ENCODE measurements at places on chromosomes 3 and 15.

GRCh38 chr3:101377796-101378195 lies 57.4 kb upstream of the IMPG2 start:
- DNase-seq, result no peak

DNA sequence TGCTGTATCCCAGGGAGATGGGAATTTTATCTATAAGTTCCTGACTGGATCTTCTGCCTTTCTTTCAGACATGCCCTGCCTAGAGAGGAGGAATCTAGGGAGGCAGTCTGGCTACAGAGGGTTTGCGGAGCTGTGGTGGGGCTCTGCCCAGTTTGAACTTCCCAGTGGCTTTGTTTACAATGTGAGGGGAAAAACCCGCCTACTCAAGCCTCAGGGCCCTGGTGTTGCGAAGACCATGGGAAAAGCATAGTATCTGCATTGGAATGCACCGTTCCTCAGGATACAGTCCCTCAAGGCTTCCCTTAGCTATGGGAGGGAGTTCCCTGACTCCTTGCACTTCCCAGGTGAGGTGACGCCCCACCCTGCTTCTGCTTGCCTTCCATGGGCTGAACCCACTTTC lies 168.7 kb downstream of the TMEM108 start:
- no peak for DNase-seq

- DNase-seq, result peak; percentile 72
Observed at GRCh38 chr3:66450390-66451022, 50.3 kb downstream of the LRIG1 start.

DNA sequence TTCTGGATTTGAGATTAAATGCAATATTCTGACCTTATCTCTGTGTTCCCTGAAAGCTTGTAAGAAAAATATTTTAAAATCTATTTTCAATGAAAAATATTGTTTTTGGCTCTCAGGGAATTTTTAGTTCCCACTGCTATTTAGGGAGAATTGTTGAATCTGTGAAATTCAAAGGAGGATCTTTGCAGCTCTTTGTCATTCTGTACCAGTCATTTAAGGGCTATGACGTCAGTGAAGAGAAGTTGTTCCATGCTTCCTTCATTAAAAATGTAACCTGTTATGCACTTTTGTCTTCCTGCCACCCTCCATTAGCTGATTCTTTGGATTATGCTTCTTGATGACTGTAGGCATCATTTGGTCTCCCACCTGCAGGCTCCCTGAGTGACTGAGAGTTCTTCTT lies 427.8 kb upstream of the C2CD4B start:
- no peak for DNase-seq

DNA sequence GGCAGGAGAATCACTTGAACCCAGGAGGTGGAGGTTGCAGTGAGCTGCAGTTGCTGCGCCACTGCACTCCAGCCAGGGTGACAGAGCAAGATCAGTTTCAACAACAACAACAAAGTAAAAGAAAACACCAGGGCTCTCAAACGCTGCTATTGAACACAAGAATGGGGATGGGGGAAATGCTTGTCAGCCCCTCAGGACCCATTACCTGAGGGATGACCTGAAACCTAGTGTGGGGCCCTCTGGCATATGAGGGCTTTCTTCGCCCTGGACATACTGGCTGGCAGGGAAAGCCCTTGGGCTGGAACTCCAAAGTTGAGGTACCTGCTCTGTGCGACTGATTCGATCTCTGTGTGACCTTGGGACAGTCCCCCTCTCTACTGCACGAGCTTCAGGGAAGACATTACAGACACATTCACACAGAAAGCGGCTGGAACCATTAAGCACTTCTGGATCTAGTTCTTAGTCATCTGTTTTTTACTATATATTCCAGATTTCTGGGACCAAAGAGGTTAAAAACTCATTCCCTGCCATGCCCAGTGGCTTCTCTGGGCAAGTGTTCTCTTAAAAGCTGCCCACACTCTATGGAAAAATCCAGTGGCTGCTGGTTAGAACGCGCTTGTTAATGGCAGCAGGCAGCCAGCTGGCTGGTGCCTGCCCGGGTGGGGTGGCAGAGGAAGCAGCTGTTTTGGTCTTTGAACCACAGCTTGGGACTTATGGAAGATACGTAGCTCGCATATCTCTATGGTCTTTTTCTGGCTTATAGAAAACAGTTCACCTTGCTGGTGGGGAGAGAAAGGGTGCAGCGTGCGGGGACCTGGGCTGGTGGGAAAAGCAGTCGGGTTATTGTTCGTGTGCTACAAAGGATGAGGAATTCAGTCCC lies 57.2 kb downstream of the ATP1B3 start:
- DNase-seq, result no peak

DNA sequence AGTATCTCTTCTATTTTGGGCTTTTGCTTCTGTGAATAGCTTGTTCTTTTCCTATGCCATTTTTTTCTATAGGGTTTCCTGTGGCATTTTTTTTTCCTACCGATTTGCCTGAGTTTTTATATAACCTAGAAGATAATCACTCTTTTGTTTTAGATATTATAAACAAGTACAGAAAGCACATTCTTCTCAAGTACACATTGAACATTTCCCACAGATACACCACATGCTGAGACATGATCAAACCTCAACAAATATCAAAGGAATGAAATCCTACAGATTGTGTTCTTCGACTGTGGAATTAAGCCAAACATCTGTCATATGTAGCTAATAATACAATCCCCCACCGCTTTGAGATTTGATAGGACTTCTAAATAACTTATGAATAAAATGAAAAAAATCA lies 9.1 kb upstream of the FEM1B start:
- DNase-seq, result no peak

- DNase-seq, result peak; percentile 81
Observed at GRCh38 chr3:157542711-157543500, 39.7 kb upstream of the VEPH1 start.

DNA sequence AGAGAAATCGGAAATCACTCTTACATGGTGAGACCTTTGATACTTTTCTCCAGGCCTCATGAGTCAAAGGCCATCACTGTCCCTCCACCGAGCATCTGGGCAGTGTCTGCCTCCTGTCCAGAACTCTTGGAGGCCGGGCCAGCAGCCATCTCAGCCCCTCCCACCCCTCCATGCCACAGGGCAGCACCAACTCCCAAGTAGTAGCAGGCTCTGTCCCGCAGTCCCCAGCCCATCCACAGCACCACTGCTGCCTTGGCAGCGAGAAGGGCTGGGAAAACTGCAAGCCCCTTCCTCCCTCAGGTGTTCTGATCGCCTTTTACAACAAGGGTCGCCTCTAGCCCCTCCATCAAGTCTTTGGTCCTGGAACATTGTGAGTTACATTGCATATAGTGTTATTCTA lies 5.5 kb downstream of the LYSMD4 start:
- DNase-seq, result no peak

DNA sequence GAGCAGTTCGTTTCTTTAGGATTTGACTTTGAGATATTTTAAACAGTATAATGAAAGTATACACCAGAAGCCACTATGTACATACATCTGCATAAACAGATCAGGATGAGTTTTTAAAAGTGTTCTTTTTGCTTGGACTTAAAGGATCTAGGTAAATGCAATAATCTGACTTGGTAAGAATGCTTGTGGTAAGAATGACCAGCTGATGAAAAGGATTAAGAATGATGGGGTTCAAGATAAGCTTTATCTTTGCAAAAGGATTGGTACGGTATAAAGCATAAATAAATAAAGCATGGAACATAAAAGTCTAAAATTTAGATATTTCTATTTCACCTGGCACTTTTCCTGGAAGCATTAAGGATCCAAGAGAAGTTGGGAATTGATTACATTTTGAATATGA lies 9.8 kb upstream of the MME start:
- DNase-seq, result no peak

GRCh38 chr3:99119385-99119784 lies 217.9 kb upstream of the DCBLD2 start:
- peak; percentile 48 for DNase-seq

- DNase-seq, result peak; percentile 66
Observed at GRCh38 chr3:42839616-42840015, 30.4 kb downstream of the ACKR2 start.

DNA sequence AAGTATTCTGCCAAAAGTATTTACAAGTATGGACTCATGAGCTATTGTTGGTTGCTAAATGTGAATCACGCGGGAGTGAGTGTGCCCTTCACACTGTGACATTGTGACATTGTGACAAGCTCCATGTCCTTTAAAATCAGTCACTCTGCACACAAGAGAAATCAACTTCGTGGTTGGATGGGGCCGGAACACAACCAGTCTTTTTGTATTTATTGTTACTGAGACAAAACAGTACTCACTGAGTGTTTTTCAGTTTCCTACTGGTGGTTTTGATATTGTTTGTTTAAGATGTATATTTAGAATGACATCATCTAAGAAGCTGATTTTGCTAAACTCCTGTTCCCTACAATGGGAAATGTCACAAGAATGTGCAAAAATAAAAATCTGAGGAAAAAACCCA lies 30.3 kb downstream of the SYNM start:
- DNase-seq, result no peak

DNA sequence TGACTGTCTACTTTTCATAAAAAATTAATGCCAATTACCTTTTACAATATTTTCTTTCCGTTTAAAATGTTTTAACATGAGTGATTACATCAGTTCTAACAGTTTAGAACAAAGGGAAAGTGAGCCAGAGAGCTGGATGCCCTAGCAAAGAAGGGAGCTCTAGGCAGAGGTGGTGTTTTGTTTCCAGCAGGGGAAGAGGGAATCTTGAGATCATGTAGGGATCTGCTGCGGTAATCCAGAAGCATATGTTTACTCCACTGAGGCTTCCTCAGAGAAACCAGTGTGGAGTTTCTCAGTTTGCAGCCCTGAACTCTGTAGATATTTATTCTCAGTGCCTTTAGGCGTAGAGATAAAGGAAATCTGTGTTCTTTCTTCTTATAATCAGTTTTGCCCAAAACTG lies 399.3 kb downstream of the NLGN1 start:
- DNase-seq, result no peak

DNA sequence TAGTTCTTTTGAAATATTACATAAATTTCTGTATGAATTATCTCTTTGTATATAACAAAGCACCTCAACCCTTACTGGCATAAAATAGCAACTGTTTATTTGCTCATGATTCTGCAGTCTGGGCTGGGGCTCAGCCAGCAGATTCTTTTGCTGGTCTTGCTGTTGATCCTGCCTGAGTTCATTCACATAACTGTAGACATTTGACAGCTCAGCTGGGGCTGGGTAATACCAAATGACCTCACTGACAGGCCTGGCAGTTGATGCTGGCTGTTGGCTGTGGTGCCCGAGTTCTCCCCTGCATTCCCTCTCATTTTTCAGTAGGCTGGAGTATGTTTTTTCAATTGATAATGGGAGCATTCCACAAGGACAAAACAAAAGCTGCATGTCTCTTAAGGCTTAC lies 449.9 kb upstream of the GOLIM4 start:
- DNase-seq, result no peak

- peak; percentile 88 for DNase-seq
Observed at GRCh38 chr15:41281236-41281635, 50.2 kb downstream of the CHP1 start.

- DNase-seq, result no peak
Observed at GRCh38 chr15:67458331-67459029, 62.5 kb upstream of the C15orf61 start.

- no peak for DNase-seq
Observed at GRCh38 chr3:50078622-50079021, 10.1 kb upstream of the RBM5 start.

GRCh38 chr15:67043939-67044771 lies 21.2 kb upstream of the SMAD3 start:
- DNase-seq, result peak; percentile 96

DNA sequence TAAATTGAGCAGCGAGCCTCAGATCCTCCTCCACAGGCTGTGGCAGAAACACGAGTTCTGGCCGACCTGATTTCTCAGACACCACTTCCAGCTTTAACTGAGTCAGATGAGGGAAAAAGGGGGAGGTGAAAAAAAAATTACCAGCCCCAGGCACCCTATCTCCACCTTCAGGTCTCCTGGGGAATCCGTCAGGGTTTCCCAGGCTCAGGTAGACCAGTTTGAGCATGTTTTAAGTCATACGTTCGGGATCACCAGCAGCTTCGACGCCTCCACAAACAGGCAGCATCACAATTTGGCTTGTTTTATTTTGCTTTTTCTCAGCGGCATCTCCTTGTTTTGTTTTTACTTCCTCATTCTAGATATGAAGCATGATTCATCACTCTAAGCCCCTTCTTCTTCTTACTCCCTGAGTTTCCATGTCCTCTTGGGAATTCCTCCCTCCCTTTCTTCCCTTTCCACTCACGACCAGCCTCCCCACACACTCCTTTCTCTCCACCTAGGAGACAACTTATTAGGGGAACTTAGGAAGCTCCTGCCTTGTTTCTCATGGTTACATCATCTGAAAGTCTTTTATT lies 190.1 kb downstream of the ZNF621 start:
- no peak for DNase-seq

- DNase-seq, result peak; percentile 1
Observed at GRCh38 chr3:133038731-133039375, 662 bp downstream of the TMEM108 start.

GRCh38 chr3:188589771-188590170 lies 435.8 kb downstream of the LPP start:
- no peak for DNase-seq

DNA sequence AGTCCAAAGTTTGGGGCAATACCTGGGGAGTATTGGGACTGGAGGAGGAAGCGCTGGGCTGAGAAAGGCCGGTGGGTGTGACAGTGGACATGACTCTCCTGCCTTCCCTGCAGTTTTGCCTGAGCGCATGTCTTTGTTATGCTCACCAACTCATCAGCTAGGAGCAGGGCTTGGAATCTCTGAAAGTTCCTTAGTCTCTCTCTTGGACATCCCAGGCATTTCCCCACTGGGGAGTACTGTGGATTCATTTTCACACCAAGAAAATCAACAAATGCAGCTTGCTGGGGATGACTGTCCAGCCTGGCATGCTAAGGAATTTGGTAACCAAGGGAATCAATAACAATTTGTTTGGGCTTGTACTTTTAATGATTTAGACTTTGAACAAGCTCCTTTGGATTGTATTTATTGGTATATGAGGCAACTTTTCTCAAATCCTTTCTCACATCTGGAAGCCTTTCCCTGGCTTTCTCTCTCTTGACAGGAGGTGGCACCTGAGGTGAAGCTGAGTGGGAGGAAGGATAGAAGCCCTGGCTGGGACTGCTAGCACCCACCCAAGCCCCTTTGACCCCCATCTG lies 48.5 kb upstream of the CHST2 start:
- DNase-seq, result peak; percentile 97

DNA sequence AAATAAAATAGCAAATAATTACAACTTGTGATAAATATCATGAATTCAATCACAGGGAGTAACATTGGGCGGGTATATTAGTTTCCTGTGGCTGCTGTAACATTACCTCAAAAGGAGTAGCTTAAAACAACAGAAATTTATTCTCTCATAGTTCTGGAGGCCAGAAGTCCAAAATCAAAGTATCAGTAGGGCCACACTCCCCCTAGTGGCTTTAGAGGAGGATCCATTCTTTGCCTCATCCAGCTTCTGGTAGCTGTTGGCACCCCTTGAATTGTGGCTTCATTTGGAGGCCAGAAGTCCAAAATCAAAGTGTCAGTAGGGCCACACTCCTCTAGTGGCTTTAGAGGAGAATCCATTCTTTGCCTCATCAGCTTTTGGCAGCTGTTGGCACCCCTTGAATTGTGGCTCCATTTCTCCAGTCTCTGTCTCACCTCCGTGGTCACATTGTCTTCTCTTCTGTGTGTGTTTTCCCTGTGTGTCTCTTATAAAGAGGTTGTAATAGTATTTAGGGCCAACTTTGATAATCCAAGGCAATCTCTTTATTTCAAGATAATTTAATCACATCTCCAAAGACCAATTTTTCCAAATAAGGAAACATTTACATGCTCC lies 3.1 kb upstream of the CFAP20DC start:
- DNase-seq, result peak; percentile 52
